Stimulated activated naive CD8-positive, alpha-beta T cell treated with anti-CD3 and anti-CD28 coated beads, Interleukin-15, Interleukin-2, amounts not matched to agents 100 U/mL and 50 U/mL, for 24 hours (primary cell): ENCODE measurements at places on chromosomes 7 and 10.

- no peak for DNase-seq
Observed at GRCh38 chr10:112361951-112362751, 11.8 kb upstream of the ACSL5 start.

DNA sequence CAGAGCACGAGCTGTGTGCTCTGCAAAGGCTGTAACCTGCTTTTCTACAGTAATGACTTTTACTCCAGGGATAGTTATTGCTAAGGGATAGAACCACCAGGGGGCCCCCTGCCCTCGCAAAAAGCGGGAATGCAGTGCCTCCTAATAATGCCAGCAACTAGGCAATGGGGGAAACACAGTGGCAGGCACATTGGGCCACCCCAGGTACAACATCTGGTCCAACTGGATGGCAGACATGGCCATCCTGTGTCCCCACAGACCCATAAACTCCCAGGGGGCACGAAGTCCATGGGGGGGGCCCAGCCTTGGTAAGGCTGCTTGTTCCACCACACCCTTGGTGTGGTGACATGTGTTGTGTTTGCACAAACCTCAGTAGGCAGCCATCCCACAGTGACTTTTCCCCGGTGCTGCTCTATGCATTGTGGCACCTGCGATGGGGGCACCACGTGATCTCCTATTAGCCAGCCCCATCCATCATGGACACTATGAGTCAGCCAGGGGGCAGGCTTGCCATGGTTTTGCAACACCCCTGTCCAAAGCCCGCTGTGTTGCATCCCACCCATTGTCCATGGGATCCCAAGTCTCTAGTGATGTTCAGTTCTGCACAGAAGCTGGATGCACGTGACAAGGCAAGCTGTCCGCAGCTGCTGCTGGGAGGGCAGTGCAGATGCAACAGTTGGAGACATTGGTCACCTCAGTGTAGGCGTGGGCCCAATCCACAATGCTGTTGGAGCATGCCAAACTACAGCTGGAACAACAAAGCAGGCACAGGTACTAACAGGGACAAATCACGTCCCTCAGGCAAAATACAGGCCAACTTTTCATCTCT, 84.0 kb downstream of the ANLN start:
- DNase-seq, result peak; percentile 57

GRCh38 chr7:123692471-123692877, 36.8 kb downstream of the LMOD2 start:
- DNase-seq, result no peak

DNA sequence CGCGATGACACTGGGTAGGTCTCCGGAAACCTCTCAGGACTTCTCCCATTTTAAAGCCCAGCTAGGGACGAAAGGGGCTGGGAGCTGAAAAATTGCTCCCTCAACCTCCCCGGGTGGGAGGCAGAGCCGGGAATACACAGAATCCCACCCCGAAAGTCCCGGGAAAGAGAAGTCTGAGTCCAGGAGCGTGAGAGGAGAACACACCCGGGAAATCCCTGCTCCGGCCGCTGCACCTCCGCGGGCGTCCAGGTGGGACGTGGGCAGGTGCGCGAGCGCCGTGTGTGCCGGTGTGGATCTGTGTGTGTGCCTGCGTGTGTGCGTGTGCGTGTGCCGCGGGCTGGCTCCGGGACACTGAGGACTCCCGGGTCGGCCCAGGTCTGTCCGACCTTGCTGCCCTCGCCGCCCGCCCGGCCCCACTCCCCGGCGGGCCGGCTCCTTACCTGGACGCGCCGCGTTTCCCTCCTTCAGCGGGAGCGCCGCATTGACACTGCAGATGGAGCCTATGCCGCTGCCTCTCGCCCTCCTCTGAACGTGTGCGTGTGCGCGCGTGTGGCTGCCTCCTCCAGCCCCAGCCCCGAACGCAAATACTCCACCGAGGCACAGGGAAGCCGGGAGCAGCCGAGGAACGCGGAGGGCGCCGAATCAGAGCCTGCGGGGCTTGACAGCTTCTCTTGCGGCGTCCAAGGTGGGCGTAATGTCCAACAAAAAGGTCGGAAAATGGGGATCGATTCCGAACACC, at the start of gene PLXNA4:
Gene PLXNA4, minus strand, starts transcription at position 489 of the 739 bp plus-strand sequence. CDS start 67,777 bp downstream, outside the sequence.
- peak; percentile 11 for DNase-seq

DNA sequence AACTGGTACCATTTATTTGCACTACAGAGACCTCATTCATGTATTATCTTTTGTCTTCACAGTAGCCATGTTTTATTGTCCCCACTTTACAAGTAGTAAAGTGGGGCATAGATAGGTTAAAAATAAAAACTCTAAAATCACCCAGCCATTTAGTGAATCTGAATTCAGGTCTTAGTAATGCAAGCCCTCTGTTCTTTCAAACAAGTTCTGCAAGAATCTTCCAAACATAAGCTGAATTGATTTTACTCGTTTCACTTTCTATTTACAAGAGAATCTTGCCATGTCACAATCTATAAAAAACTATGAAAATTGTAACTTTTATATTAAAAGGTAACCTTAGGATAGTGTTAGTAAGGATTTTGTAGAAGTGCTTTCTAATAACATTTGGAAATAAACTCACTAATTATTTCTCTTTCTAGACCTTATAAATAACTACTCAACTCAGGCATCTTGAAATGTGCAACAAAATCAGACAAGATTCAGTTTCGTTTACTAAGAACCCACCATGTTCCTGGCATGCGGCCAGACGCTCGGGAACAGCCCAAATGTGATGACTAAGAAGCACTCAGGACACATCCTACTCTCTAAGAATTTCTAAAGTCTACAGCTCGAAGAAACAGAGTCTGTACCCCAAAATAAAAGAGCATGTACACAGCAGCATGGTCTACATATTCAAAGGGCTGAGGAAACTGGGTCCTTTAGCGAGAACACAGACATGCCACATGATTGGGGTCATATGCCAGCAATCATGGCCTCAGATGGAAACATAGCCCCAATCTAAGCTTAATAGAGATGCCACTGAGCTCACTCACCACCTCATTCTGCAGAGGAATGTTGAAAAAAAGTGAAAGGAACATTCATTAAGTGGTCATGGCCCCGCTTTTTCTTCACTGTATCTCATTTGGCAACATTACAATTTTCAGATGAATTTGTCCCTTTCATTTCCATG, 167.6 kb downstream of the AMPH start:
- peak; percentile 81 for DNase-seq

- no peak for DNase-seq
Observed at GRCh38 chr10:47178537-47179290, 121.3 kb upstream of the GDF10 start.

DNA sequence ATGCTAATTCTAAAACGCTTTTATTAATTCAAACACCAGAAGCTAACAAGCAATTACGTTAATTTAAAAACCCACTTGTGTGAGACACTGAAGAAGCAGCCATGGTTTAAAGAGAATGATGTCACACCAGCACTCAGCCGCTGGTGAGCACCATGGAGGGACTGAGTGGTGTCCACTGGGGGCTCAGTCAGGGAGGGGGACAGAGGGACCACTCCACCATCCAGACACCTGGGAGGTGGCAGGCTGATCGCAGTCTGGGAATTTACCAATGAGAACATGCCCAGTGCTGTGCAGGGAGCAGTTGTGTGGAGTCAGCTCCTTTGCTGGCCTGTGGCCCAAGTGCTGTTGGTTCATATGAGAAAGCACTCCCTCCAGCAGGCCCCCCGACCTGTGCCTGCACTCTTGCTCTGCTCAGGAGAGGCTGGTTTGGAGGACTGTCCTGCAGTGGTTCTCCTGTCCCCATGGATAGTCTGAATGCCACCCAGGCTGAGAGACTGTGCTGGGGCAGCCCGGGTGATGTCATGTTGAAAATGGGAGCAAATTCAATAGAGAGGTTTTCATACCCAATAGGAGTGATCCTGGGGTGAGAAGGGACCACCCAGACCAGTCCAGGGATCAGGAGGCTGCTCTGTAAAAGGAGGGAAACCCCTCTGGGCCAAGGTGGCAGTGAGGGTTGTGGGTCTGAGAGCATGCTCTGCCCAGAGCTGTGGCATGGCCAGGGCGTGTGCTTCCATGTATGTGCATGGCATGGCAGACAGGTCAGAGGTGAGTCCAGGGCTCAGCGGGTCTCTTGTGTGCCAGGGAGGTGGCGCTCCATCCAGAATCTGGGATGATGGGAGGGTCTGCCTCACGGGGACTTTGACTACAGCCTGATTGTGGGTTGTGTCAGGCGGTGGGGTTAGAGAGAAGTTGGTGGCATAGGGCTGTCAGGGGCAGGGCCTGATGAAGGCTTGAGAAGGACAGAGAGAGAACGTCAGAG, 12.7 kb downstream of the ADCY1 start:
- DNase-seq, result no peak

DNA sequence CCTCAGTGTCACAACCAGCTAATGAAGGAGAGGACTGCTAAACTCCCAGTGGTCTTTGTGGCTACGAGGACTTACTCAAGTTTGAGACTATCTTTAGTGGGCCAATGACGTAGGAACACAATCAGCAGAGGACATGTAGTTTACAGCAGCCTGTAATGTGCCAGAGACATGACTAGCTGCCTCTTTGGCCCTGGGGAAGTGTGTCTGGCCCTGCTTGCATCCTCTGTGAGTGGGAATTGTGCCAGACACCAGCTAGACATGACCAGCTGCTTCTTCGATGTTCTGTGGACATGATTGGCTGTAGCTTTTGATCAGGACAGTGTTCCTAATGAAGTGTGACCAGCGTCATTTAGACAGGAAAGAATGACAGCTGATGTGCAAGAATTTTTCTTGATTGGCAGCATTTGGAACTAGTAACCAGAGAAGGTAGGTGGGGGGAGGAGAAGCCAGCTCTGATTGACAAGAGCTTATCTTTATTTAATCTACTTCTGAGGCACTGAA, 141.7 kb downstream of the AUTS2 start:
- no peak for DNase-seq

GRCh38 chr7:25098096-25099046, 26.7 kb downstream of the CYCS start:
- peak; percentile 48 for DNase-seq

DNA sequence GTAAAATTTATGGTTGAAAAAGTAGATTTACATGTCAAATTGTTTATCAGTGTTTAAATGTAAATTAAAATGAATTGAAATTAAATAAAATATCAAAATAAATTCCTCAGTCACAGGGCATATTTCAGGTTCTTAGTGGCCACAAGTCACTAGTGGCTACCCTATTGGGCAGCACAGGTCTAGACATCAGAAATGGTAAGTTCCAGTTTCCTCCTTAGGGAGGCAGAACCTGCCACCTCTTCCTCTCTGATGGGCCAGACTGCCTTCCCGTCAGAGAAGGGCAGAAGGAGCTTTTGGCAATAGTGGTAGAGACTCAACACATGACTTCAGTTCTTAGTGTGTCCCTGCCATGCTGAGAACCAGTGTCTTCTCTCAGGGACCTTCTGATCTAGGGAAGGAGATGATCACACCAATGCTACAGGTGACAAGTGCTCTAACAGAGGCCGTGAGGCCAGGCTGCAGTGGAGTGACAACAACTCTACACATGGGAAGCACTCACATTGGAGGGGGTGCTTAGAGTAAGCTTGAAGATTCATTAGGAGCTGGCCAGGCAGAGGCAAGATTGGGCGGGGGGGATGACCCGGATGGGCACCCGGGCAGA, 14.4 kb upstream of the PCBD1 start:
- DNase-seq, result no peak

DNA sequence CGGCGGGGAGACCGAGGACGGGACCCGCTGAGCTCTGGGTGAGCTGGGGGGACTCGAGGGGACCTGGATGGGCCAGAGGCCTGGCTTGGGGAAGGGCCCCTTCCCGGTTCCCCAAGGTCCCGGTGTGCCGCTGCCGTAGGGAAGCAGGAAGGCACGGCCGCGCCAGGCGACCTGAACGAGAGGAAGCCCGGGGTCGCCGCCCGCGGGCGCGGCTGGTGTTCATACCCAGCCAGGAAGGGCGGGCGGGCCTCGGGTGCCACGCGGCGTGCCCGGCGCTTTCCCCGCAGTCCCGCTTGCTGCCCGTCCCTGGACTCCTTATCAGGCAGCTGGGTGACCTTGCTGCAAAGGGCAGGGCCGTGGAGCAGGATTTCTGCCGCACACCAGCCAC, 38.0 kb downstream of the ZNF777 start:
- peak; percentile 38 for DNase-seq
